ENCODE measurements at places on chromosomes 16 and 17.

GRCh38 chr17:19009970-19010369 is 5.4 kb upstream of the FAM83G start:
- DNase-seq, result no peak

GRCh38 chr16:48597563-48598387 is 12.2 kb downstream of the N4BP1 start:
- no peak for DNase-seq

GRCh38 chr16:8697965-8698364 is 23.5 kb downstream of the ABAT start:
- DNase-seq, result no peak

DNA sequence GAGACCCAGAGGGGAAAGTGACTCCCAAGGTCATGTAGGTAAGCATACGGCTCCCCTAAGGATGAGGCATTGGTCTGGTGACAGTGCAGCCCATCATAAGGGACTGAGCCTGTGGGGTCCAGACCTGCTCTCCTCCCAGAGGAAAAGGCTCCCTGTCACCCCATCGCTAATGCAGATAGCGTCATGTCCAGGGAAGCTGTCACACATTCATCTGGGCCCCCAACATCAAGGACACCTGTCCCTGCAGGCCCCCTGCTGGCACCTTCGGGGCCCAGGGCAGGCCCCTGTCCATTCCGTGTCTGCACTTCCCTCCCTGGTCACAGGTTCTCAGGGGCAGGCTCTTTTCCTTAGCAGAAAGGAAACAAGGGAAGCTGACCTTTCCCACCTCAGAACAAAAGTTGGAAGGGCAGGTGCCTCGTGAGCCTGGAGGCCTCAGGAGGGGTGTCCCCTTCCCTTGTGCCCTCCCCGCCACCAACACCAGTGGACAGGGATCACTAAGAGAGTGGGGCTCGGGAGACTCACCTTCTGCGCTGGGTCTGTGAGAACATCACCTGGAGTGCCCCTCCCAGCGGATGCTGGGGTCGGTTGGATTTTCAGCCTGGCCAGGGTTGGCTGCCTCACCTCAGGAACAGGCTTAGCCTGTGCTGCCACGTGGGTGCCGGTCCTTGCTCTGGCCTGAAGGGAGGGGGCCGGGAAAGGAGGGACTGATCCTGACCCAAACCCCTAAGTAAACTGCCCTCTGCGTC is 17.3 kb upstream of the LASP1NB start:
- no peak for DNase-seq

DNA sequence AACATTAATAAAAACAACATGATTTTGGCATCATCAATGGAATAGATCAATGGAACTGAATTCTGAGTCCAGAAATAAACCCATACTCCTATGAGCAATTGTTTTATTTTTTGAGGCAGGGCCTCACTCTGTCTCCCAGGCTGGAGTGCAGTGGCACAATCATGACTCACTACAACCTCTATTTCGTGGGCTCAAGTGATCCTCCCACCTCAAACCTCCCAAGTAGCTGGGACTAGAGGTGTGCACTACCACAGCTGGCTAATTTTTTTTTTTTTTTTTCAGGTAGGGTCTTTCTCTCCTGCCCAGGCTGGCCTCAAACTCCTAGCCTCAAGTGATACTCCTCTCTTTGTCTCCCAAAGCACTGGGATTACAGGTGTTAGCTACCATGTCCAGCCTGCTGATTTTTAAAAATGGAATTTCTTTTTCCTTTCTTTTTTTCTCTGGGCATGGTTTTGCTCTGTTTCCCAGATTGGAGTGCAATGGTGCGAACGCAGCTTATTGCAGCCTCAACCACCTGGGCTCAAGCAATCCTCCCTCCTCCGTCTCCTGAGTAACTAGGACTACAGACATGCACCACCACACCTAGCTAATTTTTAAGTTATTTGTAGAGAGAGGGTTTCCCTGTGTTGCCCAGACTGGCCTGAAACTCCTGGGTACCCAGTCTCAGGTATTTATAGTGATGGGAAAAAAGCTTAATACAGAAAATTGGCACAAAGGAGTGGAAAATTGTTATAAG is 7.3 kb upstream of the PRDM7 start:
- DNase-seq, result no peak

- no peak for DNase-seq
These were observed 90.0 kb upstream of the TBX2 start for GRCh38 chr17:61309362-61310256.

DNA sequence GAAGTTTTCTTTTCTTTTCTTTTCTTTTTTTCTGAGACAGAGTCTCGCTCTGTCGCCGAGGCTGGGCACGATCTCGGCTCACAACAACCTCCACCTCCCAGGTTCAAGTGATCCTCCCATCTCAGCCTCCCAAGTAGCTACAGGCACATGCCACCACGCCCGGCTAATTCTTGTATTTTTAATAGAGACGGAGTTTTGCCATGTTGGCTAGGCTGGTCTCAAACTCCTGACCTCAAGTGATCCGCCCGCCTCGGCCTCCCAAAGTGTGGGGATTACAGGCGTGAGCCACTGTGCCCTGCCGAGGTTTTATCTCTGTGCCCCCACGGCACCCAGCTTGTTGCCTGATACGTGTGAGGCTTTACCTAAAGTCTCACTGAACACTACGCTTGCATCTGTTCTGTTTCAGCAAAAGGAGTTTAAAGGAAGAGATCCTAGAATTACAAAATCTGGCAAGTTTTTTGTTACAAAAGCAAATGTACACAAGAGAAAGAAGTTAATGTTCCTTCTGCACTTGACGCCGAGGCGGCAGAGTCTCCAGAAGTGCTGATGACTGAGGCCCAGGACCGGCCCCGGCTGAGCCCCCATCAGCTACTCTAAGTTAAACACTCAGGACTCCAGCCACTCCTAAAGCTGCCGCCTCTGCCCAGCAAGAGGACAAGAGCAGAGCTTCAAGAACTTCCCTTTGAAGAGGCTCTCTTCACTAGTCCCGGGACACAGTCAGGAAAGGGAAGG is 9.2 kb downstream of the ABCA3 start:
- no peak for DNase-seq

- no peak for DNase-seq
These were observed 1.7 kb upstream of the NLRP1 start for GRCh38 chr17:5585836-5586521.

GRCh38 chr17:76275382-76276068 is 10.4 kb downstream of the UBALD2 start:
- DNase-seq, result no peak

DNA sequence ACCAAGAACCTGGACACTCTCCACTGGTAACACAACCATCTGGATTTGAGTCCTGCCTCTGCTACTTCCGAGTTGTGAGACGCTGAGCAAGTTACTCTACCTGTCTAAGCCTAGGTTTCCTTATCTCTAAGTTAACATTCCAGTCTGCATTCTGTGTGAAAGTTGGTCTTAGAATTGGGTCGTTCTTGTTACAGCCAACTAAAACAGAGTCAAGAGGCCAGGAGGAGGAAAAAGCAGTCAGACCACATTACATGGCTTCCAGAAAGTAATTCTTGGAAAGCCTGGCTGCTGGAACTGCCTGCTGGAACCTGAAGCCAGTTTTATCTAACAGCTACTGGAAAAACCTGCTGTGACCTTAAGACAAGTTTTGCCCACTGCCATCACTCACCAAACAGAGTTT is 38.4 kb upstream of the XYLT1 start:
- no peak for DNase-seq

DNA sequence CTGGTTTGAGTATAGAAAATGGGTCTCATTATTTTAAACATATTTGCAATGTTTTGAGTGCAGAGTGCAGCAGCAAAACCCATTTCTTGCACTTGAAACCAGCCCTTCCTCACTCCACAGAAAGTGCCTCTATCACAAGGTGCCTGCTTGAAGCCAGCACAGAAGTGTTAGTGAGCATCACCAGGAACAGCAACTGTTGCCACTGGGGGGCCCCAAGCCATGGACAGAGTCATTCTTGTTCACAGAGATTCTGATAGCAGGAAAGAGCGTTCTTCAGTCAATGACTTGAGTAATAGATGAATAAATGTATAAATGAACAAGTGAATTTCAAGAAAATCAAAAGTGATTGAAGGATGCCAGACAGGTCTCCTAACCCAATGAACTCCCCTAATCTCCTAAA is 45.6 kb downstream of the CHD9NB start:
- DNase-seq, result no peak

DNA sequence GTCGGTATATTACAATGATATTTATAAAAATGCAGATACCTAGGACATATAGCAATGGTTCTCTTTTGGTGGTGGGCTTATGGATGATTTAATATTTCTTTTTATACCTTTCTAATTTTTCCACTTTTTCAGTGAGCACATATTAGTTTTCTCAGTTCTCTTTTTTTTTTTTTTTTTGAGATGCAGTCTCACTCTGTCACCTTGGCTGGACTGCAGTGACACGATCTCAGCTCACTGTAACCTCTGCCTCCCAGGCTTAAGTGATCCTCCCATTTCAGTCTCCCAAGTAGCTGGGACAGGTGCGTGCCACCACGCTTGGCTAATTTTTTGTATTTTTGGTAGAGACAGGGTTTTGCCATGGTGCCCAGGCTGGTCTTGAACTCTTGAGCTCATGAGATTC is 15.1 kb downstream of the MAP3K14 start:
- DNase-seq, result no peak

DNA sequence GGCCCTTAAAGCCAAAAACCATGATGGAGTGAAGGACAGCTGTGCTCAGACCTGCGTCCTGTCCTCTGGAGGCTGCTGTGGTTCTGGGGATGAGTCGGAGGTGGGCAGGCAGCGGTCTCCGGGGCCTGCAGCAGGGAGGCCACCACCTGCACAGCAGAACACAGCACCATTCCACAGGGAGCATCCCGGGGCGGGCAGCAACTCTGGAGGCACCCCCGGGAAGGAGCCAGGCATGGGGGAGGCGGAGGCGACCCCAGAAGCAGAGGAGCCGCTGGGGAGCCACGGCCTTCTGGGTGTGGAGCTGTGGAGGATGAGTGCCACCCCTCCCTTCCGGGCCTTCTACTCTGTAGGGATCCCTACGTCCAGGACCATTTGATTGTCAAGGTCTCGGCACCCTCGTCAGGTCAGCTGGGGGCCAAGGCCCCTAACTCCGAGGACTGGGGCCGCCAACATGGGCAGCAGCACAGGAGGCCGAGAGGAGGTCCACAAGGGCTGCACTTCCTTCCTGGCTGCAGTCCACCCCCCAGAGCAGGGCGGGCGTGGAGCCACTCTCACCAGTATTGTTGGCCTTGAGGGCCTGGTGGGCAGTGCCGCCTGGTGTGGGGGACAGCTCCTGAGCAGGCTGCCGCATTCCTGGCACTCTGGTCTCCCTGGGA is 23.8 kb downstream of the CEP131 start:
- DNase-seq, result no peak

DNA sequence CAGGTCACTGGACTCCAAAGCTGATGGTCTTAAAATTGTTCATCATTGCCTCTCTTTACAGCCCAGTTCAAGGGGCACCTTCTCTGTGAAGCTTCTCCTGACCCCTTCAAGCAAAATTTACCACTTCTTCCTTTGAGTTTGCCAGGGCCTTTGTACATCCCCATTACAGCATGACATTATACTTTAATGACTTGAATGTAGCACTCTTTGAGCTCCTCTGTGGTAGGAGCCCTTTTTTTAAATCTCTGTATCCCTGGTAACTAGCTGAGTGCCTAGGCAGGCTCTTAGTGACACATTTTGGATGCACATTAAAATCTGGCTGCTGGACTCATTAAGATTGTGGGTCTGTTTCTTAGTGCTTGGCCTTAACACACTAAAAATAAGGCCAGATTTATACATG is 412.1 kb downstream of the CA10 start:
- no peak for DNase-seq

DNA sequence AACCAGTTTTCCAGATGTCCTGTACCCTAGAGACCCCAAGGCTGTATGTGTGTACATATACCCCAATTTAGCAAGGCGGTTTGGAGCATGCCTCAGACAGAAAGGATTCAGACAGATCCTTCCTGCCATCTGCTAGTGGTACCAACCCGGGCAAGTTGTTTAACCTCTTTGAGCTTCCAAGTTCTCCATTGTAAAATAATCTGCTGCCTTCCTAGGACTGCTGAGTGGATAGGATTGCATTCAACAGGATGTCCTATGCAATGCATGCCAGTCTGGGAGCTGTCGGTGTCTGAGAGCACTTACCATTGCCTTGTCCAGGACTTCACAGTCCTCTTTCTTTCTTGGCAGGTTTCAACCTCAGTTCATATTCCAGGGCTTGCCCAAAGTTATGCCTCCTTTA is 1.9 kb downstream of the CDH13 start:
- no peak for DNase-seq

DNA sequence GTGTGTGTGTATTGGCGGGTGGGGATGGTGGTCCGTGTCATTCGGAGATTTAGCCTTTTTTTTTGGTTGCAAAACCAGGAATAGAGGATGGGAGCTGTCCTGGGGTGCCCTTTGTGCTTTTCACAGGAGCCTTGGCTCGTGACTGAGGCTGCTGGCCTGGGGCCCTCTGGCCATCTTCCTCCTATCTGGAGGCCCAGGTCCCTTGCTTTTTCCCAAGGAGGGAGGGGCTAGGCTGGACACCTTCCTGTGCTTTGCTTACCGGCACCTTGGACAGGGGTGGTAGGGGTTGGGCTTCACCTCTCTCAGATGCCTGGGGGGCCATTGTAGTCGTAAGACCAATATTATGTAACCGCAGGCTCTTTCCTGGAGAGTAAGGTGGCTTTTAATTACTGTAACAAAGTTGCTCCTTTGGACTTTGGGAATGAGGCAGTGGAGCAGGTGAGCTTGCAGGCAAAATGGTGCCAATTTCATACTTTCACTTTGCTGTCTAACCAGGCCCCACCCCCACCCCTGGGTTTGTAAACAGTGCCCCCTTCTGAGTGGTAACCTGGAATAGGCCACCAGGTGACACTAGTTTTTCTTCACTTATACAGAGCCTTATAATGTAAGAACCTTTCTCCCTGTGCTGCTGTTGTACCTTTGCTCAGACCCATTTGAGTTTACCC is 1.2 kb downstream of the DYNLL2 start:
- DNase-seq, result peak; percentile 12

All from stimulated activated CD4-positive, alpha-beta T cell treated with anti-CD3 and anti-CD28 coated beads, Interleukin-12 subunit alpha, Interleukin-12 subunit beta, amount 100 ng/mL, for 24 hours (primary cell).